Dorsolateral prefrontal cortex (tissue), 122 donors: ENCODE measurements at places on chromosomes 12 and 14.

- DNase-seq, result no peak
These were observed at the start of gene PLBD1 for GRCh38 chr12:14567351-14568162. Gene PLBD1, minus strand, starts transcription at chr12:14567883. Its CDS starts 187 bp downstream, at chr12:14567696.

GRCh38 chr14:71799841-71800240, 132.4 kb upstream of the RGS6 start:
- DNase-seq, result no peak

DNA sequence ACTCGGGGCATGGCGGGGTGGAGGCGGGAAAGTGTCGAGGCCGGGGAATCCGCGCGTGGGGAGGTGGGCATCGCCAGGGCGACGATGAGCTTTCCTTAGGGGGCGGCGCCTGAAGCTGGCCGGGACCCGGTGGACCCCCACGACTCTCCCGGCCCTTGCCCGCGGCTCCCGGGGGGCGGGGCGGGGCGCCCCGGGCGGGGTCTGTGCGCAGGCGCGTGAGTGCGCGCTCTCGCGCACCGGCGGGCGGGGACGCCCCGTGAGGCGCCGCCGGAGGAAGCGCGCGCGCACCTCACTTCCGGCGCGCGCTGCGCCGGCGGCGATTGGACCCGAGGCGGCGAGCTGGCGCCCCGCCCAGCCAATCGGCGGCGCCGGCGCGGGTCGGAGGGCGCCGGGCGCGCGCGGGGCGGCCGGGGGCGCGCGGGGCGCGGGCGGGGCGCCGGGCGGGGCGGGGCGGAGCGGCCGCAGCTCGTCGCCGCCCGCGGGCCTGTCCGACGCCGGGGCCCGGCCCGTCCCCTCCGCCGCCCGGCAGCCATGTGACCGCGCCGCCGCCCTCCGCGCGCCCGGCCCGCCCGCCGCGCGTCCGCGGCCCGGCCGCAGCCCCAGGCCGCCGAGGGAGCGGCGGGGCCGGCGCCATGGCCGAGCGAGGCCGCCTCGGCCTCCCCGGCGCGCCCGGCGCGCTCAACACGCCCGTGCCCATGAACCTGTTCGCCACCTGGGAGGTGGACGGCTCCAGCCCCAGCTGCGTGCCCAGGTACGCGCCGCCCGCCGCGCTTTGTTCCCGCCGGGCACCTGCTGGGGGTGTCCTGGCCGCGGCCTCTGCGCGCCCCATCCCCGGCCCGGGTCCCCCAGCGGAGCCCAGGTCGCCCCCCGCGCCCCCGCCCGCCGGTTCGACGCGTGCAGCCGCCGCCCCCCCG, at the start of gene PACS2:
PACS2 (plus strand) TSS at position 462 of the 914 bp plus-strand sequence; CDS start at position 633, 171 bp downstream.
- peak; percentile 85 for DNase-seq

DNA sequence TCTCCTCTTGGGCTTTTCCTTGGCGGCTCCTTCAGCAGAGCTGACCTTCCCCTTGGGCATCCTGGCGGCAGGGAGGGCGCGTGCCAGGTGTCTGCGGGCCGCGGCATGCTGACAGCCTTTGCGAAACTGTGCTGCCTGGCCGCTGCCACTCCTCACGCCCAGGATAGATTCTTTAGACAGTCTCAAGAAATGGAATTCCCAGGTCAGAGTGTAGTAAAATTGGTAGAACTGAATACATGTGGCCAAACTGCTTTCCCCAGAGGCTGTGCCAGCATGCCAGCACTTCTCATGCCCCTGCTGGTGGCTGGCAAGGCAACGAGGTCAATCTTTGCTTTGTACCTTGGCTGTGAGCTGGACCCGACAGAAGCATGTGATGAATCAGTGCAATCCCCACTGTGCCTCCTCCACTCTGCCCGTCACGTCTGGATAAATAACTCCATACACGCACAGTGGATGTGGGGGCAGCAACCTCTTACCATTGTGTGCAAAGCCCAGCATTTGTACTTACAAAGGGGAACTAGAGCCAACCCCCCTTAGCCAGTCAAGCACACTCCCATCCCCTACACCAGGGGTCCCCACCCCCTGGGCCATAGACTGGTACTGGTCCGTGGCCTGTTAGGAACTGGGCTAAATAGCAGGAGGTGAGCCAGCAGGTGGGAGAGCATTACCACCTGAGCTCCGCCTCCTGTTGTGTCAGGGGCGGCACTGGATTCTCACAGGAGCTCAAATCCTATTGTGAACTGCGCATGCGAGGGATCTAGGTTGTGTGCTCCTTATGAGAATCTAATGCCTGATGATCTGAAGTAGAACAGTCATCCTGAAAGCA, 90.9 kb downstream of the ACTN1 start:
- no peak for DNase-seq

DNA sequence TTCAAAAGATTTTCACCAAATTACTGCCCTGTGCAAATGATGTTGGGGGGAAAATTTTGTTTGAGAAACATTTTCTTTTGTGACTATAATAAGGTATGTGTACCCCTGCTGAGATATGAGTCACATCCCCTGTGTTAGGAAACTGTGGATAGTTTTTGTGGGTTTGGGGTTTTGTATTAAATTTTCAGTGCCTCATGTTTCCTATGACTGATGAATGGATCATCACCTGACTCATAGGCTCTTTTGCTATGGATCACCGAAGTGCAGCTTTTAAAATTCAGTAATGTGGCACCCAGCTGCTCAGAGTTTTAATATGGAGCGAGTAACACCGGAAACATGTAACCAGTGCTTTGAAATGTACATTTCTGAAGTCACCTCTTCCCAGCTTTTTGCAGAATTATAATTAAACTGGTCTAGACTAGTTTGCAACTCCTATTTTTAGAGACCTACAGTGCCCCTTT, 167.4 kb upstream of the HMGA2 start:
- DNase-seq, result no peak

GRCh38 chr12:132496358-132496669, 6.4 kb downstream of the FBRSL1 start:
- no peak for DNase-seq

DNA sequence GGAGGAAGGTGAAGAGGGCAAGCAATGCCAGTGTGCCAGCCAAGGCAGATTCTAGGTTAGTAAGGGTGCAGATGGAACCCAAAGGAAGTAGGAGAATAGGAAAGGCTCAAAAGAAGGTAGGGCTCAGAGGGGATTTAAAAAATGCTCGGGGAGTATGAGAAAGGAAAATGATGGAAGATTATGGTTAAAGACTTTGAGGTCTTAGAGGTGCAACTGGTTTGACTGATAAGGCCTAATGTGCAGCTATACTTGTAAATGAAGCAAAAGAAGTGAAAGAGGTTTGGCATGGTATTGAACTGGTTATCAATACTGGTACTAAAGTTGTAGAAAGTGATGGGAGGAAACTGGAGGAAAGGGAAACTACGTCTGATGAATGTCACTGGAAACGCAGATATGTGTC, 94.7 kb downstream of the RPS6KA5 start:
- DNase-seq, result no peak

GRCh38 chr12:77218278-77218677, 152.9 kb upstream of the E2F7 start:
- no peak for DNase-seq

DNA sequence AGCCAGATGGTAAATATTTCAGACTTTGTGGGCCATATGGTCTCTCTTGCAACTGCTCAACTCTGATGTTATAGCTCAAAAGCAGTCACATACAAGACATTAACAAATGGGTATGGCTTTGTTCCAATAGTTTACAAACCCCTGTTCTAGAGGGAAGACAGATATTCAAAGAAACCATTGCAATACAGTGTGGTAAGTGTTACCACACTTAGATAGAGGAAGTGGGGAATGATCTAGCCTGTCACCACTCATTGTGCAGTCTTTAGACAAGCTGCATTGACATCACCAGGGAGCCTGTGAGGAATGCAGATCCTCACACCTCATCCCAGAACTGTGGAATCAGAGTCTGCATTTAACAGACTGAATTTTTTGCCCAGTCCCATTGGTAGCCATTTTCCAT, 80.0 kb upstream of the RGS6 start:
- no peak for DNase-seq

GRCh38 chr14:67665868-67666267, 8.6 kb downstream of the VTI1B start:
- DNase-seq, result no peak

GRCh38 chr14:41785696-41786095, 179.0 kb downstream of the LRFN5 start:
- no peak for DNase-seq

- DNase-seq, result peak; percentile 45
These were observed 17.9 kb upstream of the PTGR2 start for GRCh38 chr14:73833530-73834260.

DNA sequence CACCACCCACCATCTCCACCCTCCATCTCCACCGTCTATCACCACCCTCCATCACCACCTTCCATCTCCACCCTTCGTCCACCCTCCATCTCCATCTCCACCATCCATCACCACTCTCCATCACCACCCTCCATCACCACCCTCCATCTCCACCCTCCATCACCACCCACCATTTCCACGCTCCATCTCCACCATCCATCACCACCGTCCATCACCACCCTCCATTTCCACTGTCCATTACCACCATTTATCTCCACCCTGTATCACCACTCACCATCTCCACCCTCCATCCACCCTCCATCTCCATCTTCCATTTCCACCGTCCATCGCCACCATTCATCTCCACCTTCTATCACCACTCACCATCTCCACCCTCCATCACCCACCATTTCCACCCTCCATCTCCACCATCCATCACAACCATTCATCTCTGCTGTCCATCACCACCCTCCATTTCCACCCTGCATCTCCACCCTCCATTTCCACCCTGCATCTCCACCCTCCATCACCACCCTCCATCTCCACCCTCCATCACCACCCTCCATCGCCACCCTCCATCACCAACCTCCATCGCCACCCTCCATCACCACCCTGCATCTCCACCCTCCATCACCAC, 6.1 kb upstream of the CEP170B start:
- no peak for DNase-seq

GRCh38 chr14:104779776-104780512, 15.6 kb downstream of the AKT1 start:
- no peak for DNase-seq

DNA sequence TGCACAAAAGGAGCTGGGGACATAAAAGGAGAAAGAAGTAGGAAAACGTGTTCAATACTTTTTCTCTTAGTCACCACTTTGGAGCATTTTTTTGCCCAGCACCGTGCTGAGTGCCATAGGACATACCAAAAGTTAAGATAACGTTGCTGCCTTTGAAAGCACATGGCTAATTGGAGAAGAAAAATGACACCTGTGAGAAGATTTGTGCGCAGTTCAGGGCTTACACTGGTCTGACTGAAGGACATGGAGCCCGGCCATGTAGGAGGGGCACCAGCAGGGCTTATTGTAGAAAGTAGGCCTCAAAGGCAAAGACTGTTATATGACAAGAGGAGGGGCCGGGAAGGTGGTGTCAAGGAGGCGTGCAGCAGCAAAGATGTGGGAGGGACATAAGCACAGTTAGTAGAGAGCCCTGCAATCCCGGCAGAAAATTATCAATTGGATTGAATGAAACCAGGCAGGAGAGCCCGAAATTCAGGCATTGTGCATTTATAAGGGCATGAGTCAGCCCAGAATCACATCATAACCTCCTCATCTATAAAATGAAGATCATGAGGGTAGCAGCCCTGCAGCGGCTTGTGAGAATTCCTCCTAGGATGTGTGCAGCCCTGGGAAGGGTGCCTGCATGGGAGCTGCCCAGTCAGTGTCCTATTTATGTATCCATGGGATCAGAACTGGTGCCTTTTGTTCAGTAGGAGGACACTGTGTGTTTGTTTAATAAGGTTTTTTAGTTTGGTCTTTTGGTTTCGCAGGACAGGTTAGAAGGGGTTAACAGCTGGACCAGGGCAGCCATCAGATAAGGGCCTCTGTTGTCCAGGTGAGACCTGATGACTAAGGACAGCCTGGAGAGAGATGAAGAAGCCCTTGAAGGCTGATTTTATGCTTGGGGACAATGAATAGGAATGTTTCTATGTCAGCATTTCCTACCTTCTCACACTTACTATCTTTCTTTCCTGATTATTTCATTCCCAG, 122.4 kb downstream of the GPR135 start:
- DNase-seq, result no peak

- DNase-seq, result no peak
These were observed 109.6 kb downstream of the DYRK2 start for GRCh38 chr12:67758119-67758518.

- no peak for DNase-seq
These were observed 359.9 kb downstream of the RGS6 start for GRCh38 chr14:72291908-72292688.

GRCh38 chr14:99671235-99672224, 12.6 kb upstream of the CYP46A1 start:
- DNase-seq, result no peak

GRCh38 chr12:108190529-108190928, 61.4 kb downstream of the WSCD2 start:
- DNase-seq, result no peak

GRCh38 chr14:21070083-21070609, at the start of gene ARHGEF40:
Gene ARHGEF40, plus strand, starts transcription at chr14:21070304. Its CDS starts 93 bp downstream, at chr14:21070397.
- peak; percentile 44 for DNase-seq

- DNase-seq, result no peak
These were observed 341.6 kb upstream of the SFSWAP start for GRCh38 chr12:131369094-131369845.

GRCh38 chr12:24083838-24084237, 134.4 kb upstream of the SOX5 start:
- no peak for DNase-seq

GRCh38 chr12:11408096-11408495, 12.7 kb upstream of the PRB2 start:
- DNase-seq, result no peak

DNA sequence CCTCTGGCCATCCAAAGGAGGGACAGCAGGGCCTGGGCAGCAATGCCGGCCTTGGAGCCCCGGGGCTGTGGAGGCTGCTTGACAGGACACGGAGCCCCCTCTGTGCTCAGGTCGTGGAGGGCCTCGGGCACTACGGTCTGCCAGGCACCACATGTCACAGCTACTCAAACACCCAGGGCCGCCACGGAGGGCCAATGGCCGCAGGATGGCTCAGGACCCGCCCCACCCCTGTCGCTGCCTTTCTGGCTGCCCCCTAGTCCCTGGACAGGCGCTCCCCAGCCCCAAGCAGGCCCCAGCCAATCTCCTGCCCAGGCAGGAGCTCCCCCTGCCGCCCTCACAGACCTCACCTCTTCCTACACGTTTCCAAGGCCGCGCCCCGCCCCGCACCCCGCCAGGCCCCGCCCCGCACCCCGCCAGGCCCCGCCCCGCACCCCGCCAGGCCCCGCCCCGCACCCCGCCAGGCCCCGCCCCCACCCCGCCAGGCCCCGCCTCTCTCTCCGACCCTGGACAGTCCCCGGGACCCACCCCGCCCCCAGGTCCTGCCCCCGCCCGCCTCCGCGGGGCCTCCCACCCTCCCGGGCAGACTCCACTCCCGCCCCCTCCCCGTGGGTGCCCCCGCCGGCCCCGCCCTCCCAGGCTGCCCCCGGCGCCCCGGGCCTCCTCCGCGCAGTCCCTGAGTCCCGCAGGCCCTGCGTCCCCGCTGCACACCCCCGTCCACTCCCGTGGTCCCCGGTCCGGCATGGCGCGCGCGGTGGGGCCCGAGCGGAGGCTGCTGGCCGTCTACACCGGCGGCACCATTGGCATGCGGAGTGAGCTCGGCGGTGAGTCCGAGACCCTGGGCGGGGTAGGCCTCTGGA, at the start of gene ASPG:
ASPG (plus strand) TSS at position 669 of the 857 bp plus-strand sequence; CDS start at position 740, 71 bp downstream.
- no peak for DNase-seq

GRCh38 chr14:62665286-62665685, 380.0 kb downstream of the KCNH5 start:
- DNase-seq, result no peak

GRCh38 chr14:54200726-54201125, 196.1 kb upstream of the CDKN3 start:
- DNase-seq, result no peak
